ENCODE measurements at places on chromosomes 7 and 10.
A peak's percentile ranks its signal among the peaks of the same experiment; 100 is the strongest.

GRCh38 chr10:33793793-33794192 lies 459.3 kb upstream of the NRP1 start:
- DNase-seq = no peak

GRCh38 chr10:21495002-21495751 lies 30.3 kb downstream of the SKIDA1 start:
- DNase-seq = no peak

GRCh38 chr7:121603886-121604285 lies 207.8 kb upstream of the FAM3C start:
- no peak for DNase-seq

GRCh38 chr10:3255075-3255474 lies 82.5 kb upstream of the PITRM1 start:
- DNase-seq = no peak

GRCh38 chr10:110336111-110336721 lies 31.5 kb upstream of the SMNDC1 start:
- no peak for DNase-seq

GRCh38 chr7:33841705-33842129 lies 63.6 kb upstream of the BMPER start:
- DNase-seq = no peak

DNA sequence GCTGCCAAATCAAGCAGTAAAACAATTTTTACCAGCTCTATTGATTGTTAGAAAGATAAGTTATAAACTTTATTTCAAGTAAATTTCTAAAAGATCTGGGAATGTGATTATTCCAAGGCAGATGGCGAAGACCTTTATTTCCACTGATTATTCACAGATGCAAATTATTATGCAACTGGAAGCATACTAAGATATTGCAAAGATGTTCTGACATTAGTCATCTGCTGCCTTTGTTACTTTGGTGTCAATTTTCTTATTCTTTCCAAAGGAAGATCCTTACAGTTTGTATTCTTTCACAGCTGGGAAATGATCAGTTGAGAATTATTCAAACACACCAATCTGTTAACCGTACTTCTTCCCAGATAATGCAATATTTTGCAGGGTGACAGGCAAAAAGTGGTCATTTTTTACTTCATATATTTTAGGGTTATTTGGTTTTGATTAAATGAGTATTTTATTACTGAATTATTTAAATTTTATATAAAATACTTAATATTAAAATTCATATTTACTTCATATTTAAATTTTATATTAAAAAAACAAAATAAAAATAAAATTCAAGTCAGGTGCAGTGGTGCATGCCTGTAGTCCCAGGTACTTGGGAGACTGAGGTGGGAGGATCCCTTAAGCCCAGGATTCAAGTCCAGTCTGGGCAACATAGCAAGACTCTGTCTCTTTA lies 171.3 kb downstream of the FZD1 start:
- DNase-seq = no peak

- no peak for DNase-seq
These were observed 88.9 kb upstream of the NEBL start for GRCh38 chr10:20986049-20986448.

GRCh38 chr10:127027786-127028185 lies 122.6 kb downstream of the DOCK1 start:
- DNase-seq = no peak

GRCh38 chr10:27618036-27618615 lies 114.0 kb downstream of the RAB18 start:
- DNase-seq = no peak

- no peak for DNase-seq
These were observed 337.8 kb downstream of the SORCS1 start for GRCh38 chr10:106826716-106827115.

GRCh38 chr10:67818323-67818722 lies 19.7 kb downstream of the DNAJC12 start:
- no peak for DNase-seq

DNA sequence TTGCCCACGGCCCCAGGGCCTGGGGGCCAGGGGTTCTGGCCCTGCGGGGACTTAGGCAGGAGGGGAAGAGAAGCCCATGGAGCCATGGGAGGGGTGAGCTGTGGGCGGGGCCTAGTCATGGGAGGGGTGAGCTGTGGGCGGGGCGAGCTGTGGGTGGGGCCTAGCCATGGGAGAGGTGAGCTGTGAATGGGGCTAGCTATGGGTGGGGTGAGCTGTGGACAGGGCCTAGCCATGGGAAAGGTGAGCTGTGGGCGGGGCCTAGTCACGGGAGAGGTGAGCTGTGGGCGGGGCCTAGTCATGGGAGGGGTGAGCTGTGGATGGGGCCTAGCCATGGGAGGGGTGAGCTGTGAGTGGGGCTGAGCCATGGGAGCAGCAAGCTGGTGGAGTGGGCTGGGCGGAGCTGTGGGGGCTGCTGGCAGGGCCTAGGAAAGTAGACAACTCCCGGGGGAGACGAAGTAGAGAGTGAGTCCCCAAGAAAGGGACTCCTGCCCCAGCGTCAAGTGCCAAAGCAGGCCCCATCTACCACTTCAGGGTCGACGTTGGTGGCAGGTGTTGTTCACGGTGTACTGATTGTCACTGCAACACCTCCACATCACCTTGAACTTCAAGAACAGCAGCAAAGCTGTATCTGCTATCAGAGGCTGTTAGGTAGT lies 19.2 kb upstream of the TTYH3 start:
- no peak for DNase-seq

GRCh38 chr10:101816376-101816775 lies 1.9 kb downstream of the OGA start:
- no peak for DNase-seq

- DNase-seq = no peak
These were observed 265.2 kb upstream of the LYZL1 start for GRCh38 chr10:29023678-29024077.

- no peak for DNase-seq
These were observed 168.4 kb downstream of the CACNB2 start for GRCh38 chr10:18308600-18308999.

DNA sequence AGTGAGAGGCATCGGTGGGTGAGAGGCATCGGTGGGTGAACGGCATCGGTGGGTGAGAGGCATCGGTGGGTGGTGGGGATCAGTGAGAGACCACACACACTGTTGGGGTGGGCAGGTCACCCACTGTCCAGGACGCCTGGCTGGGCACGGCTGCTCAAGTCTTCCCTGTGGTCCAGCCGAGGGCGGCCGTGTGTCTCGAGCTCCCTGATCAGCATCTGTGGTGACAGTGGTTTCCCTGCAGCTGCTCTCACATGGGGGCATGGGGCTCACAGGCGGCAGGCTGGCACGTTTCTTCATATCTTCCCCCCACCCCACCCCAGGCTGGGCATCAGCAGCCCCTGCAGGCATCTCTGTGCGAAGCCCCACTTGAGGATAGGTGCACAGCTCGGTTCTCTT lies 78.2 kb downstream of the NKX6-2 start:
- no peak for DNase-seq

DNA sequence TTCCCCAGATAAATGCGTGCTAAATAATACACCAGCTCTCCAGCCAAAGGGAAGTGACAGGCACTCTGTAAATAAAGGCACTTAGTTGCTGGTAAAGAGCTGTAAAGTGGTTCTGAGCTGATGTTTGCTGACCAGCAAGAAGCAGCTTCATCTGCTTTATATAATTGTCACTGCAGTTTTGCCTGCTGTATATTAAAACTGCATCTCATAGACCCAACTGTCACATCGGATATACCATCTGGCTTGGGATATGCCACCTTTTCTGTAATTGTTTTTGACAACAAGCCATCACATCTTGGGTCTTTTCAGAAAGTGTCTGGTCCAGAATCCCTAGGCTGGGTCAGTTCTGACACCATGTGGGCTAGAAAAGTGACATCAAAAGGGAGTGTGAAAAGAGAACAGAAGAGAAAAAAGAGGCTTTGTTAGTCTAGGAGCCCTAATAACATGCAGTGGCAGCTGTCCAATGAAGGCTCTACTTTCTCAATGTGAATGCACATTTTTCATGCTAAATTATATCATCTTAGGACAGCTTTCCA lies 697.6 kb downstream of the KCNMA1 start:
- DNase-seq = no peak

DNA sequence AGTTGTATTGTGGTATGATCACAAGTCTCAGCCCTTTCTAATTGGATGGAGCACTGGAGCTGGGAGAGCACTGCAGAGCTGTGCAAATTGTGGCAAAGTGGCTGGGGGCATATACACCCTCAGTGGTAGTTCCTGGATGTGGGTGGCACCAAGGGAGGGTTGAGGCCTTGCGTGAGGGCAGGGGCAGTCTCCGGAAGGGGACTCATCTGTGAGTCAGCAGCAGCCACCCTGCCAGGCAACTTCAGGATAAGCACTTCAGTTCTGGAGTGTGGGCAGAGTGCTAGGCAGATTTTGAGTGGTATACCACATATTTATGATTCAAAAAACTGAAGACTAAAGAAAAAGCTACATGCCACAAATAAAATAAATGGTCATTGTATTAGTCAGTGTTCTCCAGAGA lies 210.5 kb downstream of the ETV1 start:
- peak; percentile 41 for DNase-seq

DNA sequence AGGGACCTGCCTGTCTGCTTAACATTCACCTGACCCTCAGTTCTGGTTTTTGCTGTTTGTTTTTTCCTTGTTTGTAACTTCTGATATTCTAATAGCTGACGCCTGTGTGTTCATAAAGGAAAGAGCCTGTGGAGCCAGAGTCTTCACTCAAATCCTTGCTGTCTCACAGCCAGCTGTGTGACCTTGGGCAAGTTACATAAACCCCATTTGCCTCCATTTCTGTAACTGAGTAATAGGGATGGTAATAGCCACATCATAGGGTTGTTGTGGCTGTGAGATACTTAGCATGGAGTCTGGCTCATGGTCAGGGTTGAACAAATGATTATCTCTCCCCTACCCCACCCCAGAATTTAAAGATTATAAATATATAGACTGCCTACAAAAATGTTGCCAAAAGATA lies 27.0 kb downstream of the WBP1L start:
- DNase-seq = no peak

GRCh38 chr7:23272275-23272674 lies 25.7 kb downstream of the GPNMB start:
- DNase-seq = no peak

DNA sequence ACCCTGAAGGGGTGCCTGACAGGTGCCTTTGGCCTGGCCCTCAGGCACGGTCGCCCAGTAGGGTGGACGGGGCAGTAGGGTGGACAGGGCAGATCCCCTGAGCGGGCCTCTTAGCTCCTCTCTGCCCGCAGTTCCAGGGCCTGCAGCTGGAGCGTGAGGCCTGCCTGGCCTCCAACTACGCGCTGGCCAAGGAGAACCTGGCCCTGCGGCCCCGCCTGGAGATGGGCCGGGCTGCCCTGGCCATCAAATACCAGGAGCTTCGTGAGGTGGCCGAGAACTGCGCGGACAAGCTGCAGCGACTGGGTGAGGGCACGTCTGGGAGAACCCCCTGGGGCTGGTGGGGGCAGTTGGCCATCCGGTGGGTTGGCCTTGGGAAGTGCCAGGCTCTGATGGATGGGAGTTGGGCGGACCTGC lies 1.7 kb downstream of the VPS37D start:
- no peak for DNase-seq

GRCh38 chr10:20839141-20839540 lies 58.0 kb downstream of the NEBL start:
- no peak for DNase-seq

- no peak for DNase-seq
These were observed 47.7 kb upstream of the ZNF479 start for GRCh38 chr7:57179776-57180415.

DNA sequence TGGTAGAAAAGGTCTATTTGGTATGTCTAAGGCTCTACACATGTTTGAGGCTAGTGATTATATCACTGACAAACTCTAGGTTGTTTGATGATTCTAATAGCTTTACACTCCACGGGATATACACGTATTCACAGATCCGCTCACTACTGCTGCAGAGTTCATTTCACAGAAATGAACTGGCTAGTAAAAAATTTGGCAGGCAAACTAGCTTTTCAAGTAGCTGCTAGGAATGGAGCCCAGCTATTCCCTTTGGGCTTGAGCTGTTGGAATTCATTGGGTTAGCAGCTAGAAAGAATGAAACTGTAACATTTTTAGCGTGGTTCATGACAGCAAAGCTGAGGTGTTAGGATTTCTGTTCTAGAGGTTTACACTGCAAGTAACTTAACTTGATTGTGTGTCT lies 37.6 kb downstream of the R3HCC1L start:
- DNase-seq = no peak

- peak; percentile 44 for DNase-seq
These were observed 28.9 kb downstream of the MAT1A start for GRCh38 chr10:80260295-80261243.

DNA sequence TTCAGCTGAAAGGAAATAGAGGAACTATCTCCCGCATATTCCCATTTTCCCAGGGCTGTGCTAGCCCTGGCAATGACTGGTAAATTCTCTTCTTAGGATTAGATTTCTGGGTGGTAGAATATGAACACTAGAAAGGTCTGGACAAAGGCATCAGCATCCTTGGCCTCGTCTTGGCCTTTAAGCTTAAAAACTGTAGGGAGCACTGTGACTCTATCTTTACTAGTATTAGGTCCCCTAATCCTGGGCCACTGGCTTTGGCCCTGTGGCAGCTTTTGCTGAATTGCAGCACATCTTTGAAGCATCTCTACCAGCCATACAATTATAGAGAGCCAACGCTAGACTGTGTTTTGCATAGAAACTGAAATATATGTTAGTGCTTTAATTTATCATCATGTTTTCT lies 41.5 kb upstream of the EBLN1 start:
- DNase-seq = peak; percentile 12

- DNase-seq = no peak
These were observed 248.7 kb downstream of the CAMK1D start for GRCh38 chr10:12597788-12598765.

GRCh38 chr10:125976960-125977605 lies 80.7 kb downstream of the FANK1 start:
- DNase-seq = peak; percentile 52

DNA sequence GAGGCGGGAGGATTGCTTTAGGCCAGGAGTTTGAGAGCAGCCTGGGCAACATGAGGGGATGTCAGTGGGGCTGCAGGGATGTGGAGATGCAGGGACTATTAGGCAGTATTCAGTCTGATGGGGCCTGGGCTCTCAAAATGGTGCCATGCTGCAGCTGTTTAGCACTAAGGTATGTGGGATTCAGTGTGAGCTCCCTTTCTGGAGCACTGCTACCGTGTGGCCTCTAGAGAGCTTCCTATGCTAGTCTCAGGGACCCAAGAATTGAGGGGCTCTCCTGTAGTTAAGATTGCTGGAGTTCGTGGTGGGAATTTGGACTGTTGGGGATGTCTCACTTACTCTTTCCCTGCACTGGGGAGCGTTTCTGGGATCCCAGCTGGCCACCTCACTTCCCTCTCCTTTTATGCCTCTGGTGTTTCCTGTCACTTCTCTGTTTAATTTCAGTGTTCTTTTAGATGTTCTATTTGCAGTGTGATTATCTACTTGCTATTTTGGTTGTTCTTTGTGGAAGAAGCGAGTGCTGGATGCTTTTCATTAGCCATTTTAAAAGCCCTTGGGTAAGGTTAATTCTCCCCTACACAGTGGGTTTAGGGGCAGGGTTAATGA lies 23.4 kb downstream of the LSMEM1 start:
- no peak for DNase-seq

- no peak for DNase-seq
These were observed 111.5 kb upstream of the PHYHIPL start for GRCh38 chr10:59064759-59065539.
